ENCODE measurements at places on chromosomes 7 and 10.
A peak's percentile ranks its signal among the peaks of the same experiment; 100 is the strongest.

DNA sequence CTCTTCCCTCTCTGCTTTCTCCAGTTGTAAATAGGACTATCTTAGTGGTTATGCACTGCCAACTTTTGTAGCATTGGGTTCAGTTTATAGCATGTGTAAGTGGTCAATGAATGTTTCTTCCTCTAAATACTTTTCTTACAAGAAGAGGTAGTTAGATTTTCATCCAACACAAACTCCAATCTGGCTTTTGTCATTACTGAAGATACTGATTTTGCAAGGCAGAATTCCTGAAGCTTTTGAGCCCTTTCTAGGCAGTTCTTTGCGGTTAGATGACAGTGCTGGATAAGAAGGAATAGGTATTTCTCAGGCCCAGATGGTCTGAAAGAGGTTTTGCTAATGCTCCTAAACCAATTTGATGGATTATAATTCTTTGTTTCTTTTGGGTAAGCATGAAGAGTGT lies 60.5 kb downstream of the BICC1 start:
- no peak for DNase-seq

DNA sequence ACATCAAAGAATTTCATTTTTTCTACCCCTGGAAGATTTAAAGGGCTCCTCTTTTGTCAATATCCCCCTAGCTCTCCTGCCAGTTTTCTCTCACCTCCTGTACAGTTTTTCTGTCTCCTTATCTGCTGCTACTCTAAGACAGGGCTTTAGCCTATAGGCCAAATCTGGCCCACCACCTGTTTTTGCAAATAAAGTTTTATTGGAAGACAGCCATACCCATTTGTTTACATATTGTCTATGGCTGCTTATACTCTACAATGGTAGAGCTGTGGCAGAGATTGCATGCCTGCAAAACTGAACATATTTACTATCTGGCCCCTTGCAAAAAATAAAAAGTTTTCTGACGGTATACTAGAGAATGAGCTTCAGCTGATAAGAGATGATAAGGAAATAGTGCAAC lies 37.4 kb upstream of the GARS1 start:
- DNase-seq: no peak

- DNase-seq: no peak
Observed at GRCh38 chr7:117728890-117729624, 144.2 kb downstream of the CTTNBP2 start.

- no peak for DNase-seq
Observed at GRCh38 chr10:67602268-67602950, 93.6 kb downstream of the CTNNA3 start.

DNA sequence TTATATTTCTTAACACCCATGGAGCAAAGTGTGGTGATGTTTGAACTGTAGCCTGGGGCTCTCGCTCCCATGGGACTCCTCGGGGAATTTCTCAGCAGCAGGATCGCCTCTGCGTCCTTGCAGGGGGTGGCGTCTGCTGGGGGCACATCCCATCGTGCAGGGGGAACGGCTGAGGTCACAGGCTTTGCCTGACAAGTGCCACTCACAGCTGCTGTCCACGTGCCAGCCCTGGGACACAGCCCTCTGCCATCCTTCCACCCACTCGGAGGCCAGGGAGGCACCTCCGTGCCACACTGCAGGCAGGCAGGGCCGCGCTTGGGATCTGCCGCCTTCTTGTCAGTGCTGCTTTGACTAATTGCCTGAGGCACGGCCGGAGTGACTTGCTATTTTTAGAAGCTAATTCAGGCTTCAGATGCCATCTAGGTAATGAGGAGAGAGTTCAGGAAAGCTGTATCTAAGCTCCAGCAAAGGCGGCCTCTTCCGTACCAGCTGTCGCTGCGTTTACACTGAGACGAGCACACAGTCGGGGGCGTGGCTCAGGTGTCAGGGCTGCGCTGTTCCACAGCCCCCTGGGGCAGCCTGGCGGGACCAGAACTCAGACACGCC lies 45.7 kb downstream of the PITRM1 start:
- DNase-seq: no peak

- DNase-seq: no peak
Observed at GRCh38 chr7:75572396-75572795, 80.3 kb downstream of the SPDYE5 start.

- DNase-seq: no peak
Observed at GRCh38 chr7:625376-625971, 101.0 kb upstream of the DNAAF5 start.

GRCh38 chr7:127815631-127816145 lies 163.7 kb downstream of the SND1 start:
- no peak for DNase-seq

GRCh38 chr10:16490511-16490910 lies 31.2 kb downstream of the C1QL3 start:
- no peak for DNase-seq

DNA sequence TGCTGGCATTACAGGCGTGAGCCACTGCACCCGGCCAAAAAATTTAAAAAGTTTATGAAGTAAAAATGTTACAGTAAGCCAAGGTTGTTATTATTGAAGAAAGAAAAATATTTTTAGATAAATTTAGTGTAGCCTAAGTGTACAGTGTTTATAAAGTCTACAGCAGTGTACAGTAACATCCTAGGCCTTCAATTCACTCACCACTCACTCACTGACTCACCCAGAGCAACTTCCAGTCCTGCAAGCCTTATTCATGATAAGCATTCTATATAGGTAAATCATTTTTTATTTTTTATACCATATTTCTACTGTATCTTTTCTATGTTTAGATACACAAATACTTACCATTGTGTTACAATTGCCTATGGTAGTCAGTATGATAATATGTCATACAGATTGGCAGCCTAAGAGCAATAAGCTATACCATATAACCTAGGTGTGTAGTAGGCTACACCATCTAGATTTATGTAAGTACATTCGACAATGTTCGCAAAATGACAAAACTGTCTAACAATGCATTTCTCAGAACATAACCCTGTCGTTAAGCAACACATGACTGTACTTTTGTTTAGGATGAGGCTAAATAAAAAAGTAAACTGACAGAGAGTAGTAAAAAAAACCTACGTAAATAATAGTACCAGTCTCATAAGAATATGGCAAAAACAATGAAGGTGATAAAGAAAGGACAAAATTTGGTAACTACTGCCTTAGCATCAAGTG lies 77.8 kb upstream of the FAM133B start:
- no peak for DNase-seq

DNA sequence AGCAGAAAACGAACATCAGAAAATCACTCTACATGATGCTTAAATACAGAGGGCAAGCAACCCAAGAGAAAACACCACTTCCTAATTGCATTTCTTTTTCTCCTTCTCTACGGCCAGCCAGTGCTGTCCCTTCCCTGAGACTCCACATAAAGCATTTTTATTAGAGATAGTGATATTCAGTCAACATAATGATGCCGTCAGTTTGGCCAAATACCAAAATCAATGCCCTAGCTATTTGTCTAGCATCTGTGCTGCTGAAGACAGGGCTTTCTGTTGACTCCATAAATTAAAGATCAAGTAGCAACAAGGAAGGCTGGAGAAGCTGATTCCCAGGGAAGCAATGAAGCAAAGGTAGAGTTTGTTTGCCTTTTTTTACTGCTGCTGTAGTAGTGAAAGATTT lies 1024.9 kb downstream of the REEP3 start:
- DNase-seq: no peak

- no peak for DNase-seq
Observed at GRCh38 chr10:92130622-92131274, 160.1 kb downstream of the CPEB3 start.

DNA sequence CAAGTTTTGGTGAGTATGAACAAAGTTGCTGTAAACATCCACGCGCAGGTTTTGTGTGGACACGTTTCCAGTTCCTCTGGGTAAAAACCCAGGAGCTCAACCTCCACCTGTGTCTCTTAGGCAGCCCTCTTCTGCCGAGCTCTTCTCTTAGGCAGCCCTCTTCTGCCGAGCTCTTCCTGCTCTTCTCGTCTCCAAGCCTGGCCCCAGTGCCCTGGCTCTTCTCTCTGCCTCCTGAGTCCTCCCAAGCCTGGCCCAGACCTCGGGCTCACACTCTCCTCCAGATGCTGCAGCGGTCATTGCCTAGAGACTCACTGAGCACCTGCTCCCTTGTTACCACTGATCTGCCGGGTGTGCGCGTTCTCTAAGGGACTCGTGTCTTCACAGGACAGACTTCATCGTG lies 38.7 kb upstream of the BNIP3 start:
- no peak for DNase-seq

DNA sequence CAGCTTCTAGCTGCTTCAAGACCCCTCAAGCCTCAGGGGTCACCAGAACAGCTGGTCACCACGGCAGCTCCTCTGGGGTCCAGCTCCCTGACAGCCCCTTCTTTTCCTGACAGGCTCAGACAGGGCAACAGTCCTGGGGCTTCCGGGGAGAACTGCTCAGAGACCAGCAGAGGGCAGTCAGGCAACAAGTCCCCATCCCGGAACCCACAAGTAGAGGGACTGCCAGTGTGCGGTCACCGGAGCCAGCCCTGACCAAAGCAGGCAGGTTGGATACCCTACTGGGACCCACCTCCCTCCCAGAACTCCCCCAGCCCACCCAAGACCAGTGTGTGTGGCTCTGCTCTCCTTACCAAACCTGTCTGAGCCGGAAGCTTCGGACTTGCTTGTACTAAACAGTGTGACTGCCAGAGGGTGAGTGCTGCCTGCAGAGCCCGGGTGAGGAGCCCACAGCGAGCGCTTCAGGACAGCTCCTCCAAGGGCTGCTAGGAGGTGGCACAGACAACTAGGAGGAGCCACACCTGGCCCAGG lies 40.3 kb downstream of the YKT6 start:
- DNase-seq: peak; percentile 33

- no peak for DNase-seq
Observed at GRCh38 chr10:97136756-97137155, 49.0 kb downstream of the SLIT1 start.

GRCh38 chr10:69242852-69243212 lies 22.7 kb downstream of the HKDC1 start:
- no peak for DNase-seq
